ENCODE measurements at places on chromosomes 7 and 10. TPM values are rescaled to one million over a fixed set of nuclear protein-coding genes. Genes with fewer than 3 reads are reported as not detected.

DNA sequence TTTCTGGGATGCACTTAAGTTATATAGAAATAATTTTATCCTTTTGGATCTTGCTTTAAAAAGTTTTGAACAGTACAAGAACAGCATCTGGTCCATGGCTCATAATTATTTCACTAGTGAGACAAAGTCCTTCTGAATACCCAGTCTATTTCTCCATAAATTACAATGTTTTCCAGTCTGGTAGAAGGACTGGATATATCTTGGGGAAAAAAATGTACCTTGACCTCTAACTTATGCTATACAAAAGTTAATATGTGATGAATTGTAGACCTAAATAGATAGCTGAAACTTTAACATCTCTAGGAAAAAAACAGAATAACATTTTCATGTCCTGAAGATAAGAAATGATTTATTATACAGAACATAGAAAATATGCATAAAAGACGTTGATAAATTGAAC, 88.5 kb downstream of the PPP1R9A start:
- no peak for DNase-seq

DNA sequence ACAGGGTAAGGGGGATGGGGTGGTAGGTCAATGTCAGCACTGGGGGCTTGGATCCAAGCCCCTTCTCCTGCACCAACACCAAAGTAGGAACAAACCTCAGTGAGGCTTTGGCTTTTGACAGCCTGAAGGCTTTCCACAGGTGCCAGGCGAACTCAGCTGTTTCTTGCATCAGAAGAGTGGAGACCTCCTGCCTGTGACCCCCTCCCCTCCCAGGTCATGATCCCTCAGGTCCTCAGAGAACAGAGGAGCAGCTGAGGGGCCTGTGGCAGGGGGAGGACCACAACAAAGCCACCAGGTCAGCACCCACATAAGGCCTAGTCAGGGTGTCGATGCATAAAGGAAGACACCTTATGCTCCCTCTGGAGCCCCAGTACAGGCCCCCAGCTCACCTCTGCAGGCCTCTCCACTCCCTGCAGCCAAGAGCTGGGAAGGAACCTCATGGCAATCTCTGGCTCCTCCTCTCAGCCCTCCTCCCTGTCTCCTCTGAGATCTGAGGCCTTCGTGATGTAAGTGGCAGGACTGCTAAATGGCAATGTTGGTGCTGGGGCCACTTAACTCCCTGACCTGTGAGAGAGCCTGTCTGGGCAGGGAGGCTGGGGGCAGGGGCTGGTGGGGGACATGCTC, 19.1 kb upstream of the PRRT4 start:
- DNase-seq, result no peak

GRCh38 chr7:30890226-30890625, 21.4 kb upstream of the AQP1 start:
- DNase-seq, result no peak

DNA sequence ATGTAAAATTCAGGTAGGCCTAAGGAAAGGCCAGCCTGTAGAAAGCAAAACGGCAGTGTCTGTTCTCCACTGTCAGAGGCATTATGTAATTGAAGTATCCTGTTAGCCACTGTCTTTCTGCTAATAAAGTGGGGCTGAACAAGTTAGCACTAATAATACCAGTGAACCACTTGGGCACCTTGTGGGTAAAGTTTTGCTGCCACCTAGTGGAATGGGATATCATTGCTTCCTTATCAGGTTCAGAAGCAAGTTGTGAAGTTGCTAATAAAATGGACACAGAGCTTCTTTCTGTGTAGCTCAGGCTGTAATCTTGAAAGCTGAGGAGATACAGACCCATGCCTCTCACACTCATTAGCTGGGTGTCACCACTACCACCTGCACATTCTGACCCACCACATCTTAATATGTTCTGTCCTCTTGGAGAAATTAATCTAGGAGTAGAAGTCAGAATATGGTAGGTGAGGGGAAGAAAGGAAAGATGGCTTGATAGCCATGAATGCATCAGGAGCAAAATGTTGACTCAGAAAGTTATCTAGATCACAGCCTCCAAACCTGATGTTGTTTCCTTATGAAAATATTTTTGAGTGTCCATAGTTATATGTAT, 175.1 kb downstream of the SEPTIN7 start:
- peak; percentile 71 for DNase-seq

- DNase-seq, result no peak
Observed at GRCh38 chr10:43237631-43238446, 29.0 kb downstream of the RASGEF1A start.

DNA sequence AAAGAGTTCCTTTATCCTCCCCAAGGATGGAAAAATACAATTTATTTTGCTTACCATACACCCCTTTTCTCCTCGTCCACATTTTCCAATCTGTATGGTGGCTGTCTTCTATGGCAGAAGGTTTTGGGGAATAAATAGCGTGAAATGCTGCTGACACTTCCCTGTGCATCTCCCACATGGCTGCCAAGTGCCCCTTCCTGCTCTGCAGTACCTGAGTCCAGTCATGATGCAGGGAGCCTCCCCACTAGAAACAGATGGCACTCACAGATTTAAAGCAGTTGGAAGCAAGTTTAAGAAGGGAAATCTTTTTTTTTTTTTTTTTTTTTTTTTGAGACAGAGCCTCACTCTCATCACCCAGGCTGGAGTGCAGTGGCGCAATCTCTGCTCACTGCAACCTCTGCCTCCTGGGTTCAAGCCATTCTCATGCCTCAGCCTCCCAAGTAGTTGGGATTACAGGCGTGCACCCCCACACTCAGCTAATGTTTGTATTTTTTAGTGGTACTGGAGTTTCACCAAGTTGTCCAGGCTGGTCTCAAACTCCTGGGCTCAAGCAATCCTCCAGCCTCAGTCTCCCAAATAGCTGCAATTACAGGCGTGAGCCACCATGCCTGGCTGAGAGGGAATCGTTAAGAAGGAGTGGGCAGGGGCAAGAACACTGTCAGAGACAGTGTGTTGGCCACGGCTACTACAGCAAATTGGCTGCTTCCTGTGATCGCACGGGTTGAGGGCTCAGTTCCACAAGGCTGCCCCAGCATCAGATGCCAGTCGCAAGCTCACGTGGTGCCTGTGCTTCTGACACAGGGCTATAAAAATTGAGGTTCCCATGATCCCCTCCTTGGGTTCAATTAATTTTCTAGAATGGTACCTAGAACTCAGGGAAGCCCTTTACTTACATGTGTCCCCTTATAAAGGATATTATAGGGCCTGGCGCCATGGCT, 5.3 kb upstream of the PILRA start:
- DNase-seq, result no peak

GRCh38 chr7:142883145-142883544, 2.4 kb downstream of the TRPV6 start:
- DNase-seq, result no peak

DNA sequence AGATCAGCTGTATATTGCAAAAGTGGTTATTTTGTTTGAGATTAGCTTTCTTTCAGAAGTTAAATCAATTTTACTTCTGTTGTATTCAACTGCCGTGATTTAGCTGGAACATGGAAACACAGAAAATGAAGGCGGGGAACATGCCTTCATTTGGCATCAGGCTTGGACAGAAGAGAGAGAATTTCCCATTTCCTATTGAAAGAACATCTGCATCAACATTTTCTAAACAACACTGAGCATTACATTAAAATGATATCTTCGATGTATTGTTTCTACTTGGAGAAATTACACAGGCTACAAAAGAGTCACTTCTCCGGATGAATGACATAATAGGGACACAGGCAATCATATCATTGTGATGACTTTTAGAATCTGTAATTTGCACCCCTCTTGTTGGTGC, 46.6 kb upstream of the KLF6 start:
- DNase-seq, result no peak

- DNase-seq, result no peak
Observed at GRCh38 chr10:93894516-93895378, 969 bp downstream of the SLC35G1 start.

DNA sequence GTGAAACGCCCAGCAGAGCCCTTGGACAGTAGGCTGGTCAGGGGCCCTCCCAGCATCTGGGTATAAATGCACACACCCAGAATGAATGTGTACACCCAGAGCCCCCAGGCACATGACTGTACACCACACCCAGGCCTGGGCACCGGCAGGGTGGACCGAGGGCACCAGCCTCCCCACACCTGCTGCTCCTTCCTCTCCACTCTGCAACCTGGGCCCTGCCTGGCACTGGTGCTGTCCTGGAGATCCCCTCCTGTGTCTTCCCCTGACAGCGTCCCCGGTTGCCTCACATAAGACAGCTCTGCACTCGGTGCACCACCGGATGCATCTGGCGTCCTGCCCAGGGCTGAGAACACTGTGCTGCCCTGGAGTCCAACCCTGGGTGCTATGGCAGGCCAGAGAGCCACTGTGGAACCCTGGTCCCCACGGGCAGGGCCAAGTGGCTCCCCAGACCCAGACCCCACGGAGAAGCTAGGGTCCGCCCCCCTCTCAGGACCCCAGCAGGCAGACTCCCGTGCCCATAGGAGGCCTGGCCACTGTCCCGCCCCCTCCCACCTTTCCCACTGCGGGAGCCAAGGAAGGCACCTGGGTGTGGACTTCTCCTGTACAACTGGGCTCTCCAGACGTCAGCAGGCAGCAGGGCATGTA, 6.6 kb downstream of the RASGEF1A start:
- no peak for DNase-seq

DNA sequence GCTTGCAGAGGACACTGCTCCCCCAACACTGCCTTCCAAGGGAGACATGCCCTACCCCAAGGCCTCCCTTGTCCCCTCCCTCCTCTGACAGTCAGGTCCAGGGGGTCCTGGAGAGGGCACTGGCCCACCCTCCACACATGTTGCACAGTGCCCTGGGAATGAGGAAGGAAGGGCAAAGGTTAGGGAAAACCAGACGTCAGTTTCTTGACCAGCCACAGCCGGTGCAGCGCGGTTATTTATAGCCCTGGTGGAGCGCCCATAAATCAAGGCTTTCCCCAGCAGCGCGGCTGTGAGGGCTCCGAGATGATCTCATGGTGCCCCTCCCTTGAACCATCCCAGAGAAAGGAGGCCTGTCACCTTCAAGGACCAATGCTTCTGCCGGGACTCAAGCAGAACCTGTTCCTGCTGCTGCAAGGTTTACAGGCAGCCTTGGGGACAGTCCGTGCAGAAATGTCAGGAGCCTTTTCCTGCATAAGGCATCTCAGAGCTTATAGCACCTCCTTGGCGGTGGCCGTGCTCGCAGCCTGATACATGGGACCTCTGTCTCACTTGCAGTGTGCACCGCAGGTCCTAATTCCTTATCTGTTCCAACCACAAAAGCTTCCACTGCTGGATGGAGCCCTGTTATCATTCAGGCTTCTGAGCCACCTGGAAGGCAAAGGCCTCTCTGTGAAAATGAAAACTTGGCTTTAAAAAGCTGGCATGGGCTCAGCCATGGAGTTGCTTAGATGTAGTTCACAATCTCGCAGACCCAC, 127.3 kb downstream of the LHPP start:
- no peak for DNase-seq

- no peak for DNase-seq
Observed at GRCh38 chr10:127069436-127069835, 127.0 kb downstream of the INSYN2A start.

- no peak for DNase-seq
Observed at GRCh38 chr7:48540746-48541145, 369.5 kb downstream of the ABCA13 start.

- no peak for DNase-seq
Observed at GRCh38 chr7:79770970-79771369, 317.5 kb upstream of the MAGI2 start.

- DNase-seq, result peak; percentile 66
Observed at GRCh38 chr7:143487566-143487965, 9.9 kb downstream of the TAS2R41 start.

DNA sequence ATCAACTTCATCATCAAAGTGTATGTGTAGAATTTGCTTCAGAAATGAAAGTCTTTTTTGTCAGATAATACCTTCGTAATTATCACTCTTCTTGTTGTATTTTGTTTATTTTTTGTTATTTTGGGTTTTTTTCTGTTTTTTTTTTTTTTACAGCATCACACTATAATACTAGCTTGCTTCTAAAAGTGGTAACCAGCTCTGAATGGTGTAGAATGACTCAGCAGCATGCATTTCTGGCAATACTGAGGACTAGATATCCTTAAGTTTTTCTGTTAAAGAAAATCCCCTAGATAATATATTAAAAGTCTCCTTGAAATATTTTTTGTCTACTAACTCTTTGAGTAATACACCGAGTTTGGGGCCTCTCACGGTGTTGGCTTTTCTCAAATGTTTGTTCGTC, 109.1 kb downstream of the LMBR1 start:
- no peak for DNase-seq

GRCh38 chr7:380711-381210, 90.8 kb downstream of the FOXL3 start:
- DNase-seq, result no peak

DNA sequence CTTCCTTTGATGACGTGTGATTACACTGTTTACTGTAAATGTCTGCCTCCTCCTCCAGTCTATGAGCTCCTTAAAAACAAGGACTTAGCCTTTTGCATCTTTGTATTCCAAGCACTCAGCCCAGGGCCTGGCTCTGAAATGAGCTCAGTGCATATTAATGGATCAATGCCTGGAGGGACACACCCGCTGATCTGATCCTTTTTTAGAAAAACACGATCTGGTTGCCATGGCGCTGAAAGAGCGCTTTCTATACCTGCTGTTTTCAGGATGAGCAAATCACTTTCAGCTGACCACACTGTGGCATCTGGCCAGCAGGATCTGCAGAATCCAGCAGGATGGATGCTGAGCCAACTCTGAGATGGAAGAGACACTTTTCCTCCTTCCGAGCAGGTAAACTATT, 37.8 kb upstream of the GARS1 start:
- DNase-seq, result no peak

DNA sequence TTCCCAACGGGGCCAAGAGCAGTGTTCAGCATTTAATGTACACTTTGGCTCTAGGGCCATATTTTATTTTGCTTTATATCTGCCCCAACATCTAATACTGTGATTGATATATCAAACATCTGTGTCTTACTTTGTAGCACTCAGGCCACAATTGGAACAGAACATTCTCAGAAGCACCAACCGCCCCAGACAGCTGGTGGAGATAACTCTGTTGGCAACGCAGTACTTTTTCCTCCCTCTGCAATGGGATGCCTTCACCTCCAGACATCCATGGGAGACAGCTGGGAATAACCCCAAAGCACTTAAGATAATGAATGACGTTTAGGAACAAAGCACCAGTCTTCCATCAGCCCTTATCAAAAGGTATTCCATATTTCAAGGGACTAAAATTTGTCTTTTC, 57.4 kb downstream of the PIP4K2A start:
- no peak for DNase-seq

Gene FAM180A
- not detected for total RNA-seq

Gene GPR37
- 0.13 TPM for total RNA-seq

Gene GSTO2
- 0.51 TPM for total RNA-seq

Gene CDNF
- total RNA-seq, result 0.38 TPM

Gene EN2
- under 0.01 TPM for total RNA-seq

Gene TMEM130
- not detected for total RNA-seq

Gene ARHGEF5
- total RNA-seq, result 0.38 TPM

Gene C10orf62
- total RNA-seq, result not detected

Gene EVX1
- not detected for total RNA-seq

Gene LGI1
- not detected for total RNA-seq

Gene AOAH
- 0.51 TPM for total RNA-seq

Gene CDH23
- under 0.01 TPM for total RNA-seq

Gene PRLHR
- total RNA-seq, result not detected

Gene SAP25
- not detected for total RNA-seq

Gene ODAD2
- total RNA-seq, result 0.26 TPM

Gene H2AZ2
- 199 TPM for total RNA-seq

Gene ARPC1B
- total RNA-seq, result 477 TPM
